ENCODE measurements at places on chromosomes 11 and 22. TPM values are rescaled to one million over a fixed set of nuclear protein-coding genes. Genes with fewer than 3 reads are reported as not detected.

The SESN3 gene
- 7.6 TPM for total RNA-seq

The ABTB2 gene
- total RNA-seq, result 0.27 TPM

The RAC2 gene
- total RNA-seq, result 61.7 TPM

The OR2AT4 gene
- not detected for total RNA-seq

The MYO18B gene
- total RNA-seq, result not detected

Measured in thoracic aorta endothelial cell (primary cell).